ENCODE measurements at places on chromosomes 12 and 14.

- no peak for DNase-seq
These were observed 54.9 kb downstream of the SLC16A7 start for GRCh38 chr12:59650588-59651228.

DNA sequence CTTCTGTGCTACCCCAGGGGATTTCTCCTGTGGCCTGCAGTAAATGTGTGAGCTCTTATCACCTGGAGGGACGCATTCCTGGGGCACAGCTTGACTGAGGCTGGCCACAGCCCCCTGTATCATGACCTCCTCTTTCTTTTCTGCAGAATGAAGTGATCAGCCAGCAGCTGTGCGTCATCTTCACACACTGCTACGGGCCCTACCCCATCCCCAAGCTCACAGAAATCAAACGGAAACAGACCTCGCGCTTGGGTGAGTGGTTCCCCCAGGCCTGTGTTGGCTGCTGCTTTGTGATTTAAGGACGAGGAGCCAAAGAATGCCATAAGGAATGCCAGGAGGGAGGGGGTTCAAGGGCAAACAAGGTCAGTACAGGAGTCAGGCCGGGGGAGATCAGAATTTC is 50.5 kb upstream of the PWP1 start:
- no peak for DNase-seq

GRCh38 chr14:65637780-65638179 is 225.2 kb downstream of the FUT8 start:
- DNase-seq = peak; percentile 25

- no peak for DNase-seq
These were observed 451.2 kb upstream of the DCN start for GRCh38 chr12:91633734-91634357.

GRCh38 chr14:45904314-45904713 is 651.3 kb upstream of the MIS18BP1 start:
- DNase-seq = no peak

- no peak for DNase-seq
These were observed 185.2 kb downstream of the CRADD start for GRCh38 chr12:93862424-93862823.

DNA sequence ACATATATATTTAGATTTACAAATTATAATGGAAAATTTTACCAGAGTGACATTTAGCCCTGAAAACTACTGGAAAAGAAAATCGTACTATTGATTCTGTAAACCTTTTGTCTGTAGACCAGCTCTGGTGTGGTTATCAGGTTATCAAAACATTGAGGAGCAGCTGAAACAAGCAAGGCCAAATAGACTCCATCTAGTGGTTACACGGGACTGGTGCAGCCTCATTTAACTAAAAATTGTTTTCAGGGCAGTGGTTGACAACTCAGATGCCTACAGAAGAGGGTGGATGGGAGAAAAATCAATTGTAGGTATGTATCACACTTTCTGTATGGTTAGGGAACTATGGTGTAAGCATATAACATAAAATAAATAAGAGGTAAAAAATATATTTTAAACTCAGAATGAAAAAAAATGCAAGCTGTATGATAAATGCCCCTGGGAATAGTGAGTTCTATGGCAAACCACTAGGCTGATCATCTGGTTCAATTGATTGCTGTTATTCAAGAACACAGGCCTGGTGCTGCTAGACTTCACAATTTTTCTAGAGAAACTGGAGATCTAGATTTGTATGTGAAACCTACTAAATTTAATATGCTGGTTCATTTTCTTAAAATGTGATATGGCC is 51.2 kb downstream of the ACSS3 start:
- peak; percentile 1 for DNase-seq

DNA sequence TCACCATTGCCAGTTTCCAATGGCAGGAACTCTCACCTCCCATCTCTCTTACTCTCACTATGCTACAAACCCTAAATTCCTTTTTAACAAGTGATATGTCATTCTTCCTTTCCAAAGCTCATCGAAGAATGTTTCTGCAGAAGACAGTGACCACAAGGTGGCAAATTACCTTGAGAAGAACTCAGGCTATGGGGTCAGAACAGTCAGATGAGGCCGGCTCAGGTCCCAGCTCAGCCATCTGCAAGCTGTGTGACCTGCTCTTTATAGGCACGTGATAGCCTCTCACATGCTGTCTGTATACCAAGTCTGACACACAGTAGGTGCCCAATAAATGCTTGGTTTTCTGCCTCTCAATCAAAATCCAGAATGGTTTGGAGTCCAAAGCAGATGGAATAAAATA is 80.7 kb downstream of the FOXN3 start:
- DNase-seq = peak; percentile 9

GRCh38 chr12:99450036-99450630 is 197.4 kb upstream of the GARIN6 start:
- DNase-seq = no peak

DNA sequence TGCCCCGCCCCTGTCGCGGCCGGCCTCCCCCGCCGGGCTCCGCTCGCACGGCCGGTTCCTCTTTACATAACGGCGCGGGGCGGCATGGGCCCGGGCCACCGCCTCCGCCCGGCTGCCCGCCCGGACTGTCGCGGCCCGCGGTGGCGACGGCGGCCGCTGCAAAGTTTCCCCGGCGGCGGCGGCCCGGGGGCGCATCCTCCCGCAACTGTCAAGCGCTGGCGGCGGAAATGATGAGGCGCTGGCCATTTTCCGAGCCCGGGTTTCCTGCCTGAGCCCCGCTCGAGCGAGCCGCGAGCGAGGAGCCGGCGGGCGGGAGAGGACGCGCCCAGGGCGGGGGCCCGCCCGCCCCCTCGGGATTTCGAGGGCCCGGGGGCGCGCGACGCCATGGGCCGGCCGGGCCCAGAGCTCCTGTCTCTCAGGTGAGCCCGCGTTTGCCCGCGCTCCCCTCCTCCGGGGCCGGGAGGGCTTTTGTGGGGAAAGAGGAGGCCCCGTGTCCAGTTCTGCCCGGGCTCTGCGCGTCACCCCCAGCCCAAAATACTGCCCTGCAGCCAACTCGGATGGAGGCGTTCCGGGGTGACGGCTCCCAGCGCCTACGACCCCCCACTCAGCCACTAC is at the start of gene SH2B3:
Gene SH2B3, plus strand, starts transcription at position 65 of the 615 bp plus-strand sequence. CDS start 12,223 bp downstream, outside the sequence.
- DNase-seq = no peak

DNA sequence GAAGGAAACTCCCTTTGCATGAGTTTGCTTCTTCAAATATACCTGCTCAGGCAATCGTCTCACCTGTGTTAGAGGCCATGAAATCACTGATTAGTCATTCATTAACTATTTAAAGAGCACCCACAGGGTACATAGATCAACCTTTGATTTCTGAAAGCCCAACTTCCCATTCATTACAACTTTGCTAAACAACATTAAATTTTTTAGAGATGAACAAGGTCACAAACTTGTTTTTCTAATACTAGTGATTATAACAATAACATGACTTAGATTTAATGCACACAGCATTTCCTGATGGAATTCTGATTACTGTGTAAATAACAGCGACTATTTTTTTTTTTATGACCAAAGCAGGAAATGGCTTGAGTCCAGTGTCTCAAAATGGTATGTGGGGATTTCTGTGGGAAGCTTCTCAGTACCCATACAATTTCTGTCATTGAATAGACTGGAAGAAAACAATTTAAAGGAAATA is 5.4 kb upstream of the ERO1A start:
- DNase-seq = no peak

- DNase-seq = no peak
These were observed 27.4 kb downstream of the PCNX1 start for GRCh38 chr14:70934502-70935134.

DNA sequence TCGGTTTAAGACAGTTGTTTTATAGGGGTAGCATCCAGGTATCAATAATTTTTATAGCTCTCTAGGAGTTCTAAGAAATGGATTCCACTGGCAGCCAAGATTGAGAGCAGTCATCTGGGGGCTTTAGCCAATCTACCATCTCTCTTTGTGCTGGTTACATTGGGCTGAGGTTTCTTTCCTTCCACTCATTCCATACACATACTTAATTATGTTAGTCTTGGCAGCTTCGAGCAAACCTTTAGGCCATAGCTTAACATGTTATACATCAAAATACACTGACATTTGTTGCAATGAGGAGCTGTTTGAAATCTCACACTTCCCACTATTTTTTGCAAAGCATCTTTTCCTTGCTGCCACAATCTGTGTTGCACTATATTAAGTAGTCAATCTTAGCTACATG is 63.1 kb downstream of the ARMH4 start:
- no peak for DNase-seq

DNA sequence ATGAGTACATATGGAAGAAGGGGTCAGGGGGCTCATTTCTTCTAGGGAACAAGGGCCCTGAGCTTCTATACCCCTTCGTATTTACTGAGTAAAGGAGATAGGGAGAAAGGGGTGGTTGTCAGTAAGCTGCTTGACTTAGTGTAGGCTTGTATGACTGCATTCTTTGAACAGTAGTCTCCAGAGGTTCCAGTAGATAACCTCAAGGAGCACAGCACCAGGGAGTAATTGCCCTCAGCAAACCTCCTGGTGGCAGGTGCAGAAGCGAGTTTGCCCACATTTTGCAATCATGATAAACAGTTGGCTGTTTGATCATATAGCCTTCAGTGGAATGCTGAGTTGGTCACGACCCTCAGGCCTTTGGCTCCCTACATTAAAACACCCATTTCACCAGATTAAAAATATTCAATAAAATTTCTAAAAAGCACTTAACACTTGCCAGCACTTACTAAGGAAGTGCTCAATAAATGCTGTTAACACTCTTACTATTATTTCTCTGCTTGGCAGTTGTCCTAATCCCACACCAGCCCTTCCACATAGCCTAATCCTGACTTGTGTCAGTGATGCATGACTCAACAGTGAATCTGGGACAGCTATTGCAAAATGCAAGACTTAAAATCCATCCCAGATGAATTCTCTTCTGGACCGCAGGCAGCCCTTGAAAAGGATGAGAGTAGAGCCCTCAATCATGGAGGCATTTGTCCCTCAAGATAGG is 3.7 kb upstream of the DHRS4L2 start:
- DNase-seq = no peak

DNA sequence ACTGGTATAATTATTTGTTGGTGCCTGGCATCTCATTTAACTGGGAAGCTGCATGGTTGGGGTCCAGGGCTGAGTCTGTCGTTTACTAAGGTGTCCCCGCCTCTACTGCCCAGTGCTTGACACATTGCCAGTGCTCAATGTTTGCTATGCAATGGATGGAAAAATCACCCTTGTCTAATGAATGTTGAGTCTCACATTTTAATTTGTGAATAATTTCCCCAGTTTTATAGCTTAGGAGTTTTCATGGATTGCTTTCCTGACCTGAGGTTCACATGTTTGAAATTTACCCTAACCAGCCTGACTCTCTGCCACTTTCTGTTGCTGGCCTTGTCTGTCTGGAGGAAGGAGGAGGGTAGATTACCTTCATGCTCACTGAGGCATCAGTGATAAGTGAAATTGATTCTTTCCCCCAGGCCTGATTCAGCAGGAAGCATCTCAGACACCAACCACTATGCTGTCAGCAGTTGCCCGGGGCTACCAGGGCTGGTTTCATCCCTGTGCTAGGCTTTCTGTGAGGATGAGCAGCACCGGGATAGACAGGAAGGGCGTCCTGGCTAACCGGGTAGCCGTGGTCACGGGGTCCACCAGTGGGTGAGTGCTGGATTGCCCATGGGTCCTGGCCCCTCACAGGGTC is 2.4 kb downstream of the DHRS2 start:
- DNase-seq = no peak

- DNase-seq = no peak
These were observed 62.8 kb downstream of the OTOGL start for GRCh38 chr12:80162177-80162576.

Measured in CD4-positive, alpha-beta T cell treated with Interleukin-12 subunit alpha and Interleukin-12 subunit beta, for 1 hour (primary cell).